Immature natural killer cell (primary cell): ENCODE measurements at places on chromosomes 13 and 19.

GRCh38 chr13:39279077-39279476 is 240.8 kb downstream of the NHLRC3 start:
- no peak for DNase-seq

DNA sequence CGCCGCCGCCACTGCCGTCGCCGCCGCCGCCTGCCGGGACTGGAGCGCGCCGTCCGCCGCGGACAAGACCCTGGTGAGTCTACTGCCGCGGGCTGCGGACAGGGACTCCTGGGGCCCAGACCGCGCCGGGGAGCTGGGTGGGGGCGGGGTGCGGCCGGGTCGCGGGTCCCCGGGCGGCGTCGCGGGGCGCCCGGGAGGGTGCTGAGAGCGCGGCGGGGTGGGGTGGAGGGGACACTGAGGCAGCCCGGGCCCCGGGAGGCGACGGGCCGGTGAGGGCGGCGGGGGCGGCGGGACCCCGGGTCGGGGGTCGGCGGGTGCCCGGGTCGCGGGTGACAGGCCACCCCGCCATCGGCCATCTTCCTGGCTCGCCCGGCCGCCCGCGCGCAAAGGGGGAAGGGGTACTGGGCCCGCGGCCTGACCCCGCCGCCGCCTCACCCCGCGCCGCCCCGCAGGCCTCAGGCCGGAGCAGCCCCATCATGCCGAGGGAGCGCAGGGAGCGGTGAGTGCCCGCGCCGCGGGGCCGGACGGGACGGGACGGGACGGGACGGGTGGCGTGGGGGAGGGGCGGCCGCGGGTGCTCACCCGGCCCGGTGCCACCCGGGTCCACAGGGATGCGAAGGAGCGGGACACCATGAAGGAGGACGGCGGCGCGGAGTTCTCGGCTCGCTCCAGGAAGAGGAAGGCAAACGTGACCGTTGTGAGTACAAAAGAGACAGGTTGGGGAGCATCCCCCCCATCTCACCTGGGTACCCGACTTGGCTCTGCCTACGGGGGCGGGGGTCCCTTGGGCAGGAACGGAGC is 489 bp downstream of the CCNE1 start:
- peak; percentile 7 for DNase-seq

GRCh38 chr19:32646556-32646955 is 28.4 kb downstream of the ANKRD27 start:
- no peak for DNase-seq

GRCh38 chr19:9791552-9792205 is 23.1 kb upstream of the ZNF846 start:
- DNase-seq: peak; percentile 83

GRCh38 chr19:2659856-2660432 is 42.5 kb downstream of the GNG7 start:
- DNase-seq: no peak

DNA sequence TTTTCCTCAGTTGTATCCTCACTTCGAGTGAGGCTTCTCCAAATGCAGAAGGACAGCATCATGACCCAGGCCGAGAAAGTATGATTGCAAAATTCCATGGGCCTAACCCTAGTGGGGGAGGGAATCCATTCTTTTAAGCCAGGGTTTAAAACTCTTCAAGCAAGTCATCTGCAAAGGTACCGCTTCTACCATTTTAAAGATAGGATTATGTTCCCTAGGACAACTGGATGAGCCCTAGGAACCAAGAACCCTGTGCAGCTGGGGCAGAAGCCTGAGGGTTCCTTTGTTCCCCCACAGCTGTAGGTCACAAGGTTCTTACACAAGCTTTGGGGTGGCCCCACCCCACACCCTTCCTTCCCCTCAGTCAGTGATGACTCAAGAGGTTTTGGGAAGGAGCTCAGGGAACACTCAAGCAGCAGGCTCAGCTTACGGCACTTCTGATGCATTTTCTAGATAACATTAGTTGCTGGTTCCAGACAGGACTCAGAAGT is 13.5 kb downstream of the ARL11 start:
- no peak for DNase-seq
